Omental fat pad (tissue), 4 donors: ENCODE measurements at places on chromosomes 3 and 15. TPM values are rescaled to one million over a fixed set of nuclear protein-coding genes. Genes with fewer than 3 reads are reported as not detected.

LMOD3 gene
- not detected for total RNA-seq

PPM1L gene
- total RNA-seq = 13.5 TPM

GREM1 gene
- total RNA-seq = 77.3 TPM

GCSAM gene
- total RNA-seq = 0.47 TPM

GRCh38 chr15:95494971-95495541 lies 835.4 kb upstream of the NR2F2 start:
- no peak for DNase-seq

DNA sequence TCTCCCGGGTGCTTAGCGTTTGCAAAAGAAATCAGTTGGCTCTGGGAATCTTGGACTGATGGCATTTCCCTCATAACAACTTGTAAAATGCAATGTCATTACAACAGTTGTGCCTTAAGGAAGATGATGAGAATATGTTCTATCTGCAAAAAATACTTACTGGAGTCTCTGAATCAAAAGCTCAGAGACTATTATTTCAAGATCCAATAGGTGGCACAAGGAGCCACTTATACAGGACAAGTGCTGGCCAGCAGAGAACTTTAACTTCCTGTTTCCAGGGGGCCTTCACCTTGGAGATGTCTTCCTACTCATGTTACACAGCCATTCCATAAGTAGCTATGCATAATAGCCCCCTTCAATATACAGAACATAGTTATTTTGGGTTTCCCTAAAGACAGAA lies 8.9 kb upstream of the RPS27L start:
- DNase-seq = no peak

DNA sequence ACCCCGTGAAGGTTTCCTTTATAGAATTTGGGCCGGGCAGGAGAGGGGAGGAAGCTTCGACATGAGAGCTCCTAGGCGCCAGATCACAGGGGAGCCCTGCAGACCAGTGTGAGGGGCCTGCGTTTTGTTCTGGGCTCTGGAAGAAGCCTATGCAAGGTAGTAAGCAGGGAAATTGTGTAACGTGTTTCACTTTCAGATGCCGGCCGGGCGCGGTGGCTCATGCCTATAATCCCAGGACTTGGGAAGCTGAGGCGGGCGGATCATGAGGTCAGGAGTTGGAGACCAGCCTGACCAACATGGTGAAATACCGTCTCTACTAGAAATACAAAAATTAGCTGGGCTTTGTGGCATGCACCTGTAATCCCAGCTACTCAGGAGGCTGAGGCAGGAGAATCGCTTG lies 65.2 kb downstream of the GABRG3 start:
- no peak for DNase-seq

DNA sequence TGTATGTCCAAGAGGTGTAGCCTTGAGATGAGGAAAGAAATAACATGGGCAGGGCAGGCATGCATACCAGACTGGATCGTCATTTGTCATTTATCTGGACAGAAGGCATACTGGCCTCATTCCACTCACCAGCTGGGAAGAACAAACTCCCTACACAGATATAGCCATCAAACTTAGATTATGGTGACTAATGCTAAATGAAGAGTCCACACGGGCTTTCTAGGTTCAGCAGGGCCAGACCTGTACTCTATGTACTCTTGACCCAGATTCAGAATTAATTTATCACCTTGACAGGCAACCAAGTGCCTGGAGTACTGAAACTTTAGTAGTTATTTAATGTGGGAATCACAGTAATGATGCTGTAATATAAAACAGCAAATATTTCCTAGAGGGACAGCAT lies 164.3 kb upstream of the IL12A start:
- no peak for DNase-seq

DNA sequence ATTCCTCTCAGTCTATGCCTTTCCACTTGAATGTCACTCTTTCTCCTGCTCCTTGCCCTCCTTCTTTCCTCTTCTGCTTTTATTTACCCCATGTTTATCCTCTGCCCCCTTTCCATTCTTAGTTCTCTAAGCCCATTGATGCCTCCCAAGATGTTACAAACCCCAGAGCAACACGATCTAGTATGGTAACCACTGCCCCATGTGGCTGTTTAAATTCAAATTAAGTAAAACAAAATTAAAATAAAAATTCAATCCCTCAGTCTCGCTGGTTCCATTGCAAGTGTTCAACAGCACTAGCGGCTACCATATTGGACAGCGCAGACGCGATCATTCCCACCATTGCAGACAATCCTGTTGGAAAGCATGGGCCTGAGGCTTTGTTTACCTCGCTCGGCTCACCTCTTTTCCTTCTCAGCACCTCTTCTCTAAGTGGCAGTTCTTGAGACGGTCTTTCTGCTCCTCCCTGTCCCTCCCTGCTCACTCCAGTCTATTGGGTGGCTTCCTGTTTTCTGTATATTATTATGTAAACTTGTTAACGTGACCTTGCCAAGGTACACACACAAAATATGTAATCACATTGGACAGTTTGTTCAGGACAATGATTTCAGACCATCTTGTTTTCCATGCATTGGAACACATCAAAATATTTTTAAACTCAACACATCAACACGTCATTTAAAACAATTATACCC lies 21.8 kb upstream of the CA12 start:
- no peak for DNase-seq

DNA sequence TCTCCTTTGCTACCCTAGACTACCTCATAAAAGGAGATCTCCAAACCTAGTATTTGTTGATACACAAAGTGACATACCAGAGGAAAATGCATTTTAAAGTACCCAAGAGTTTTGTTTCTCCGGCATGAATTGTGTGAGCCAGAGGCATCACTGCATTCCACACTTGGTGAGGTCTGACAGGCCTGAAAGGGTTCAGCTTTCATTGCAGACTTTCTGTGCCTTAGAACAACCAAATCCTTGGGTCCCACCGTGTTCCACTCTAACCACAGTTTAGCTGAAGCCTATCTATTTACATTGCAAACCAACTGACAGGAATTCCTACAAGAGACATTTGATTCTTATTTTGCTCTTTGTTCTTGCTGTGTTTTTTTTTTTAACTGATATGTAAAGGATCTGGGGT lies 21.0 kb upstream of the EID1 start:
- DNase-seq = no peak

GRCh38 chr3:168865022-168865551 lies 769.4 kb upstream of the GOLIM4 start:
- DNase-seq = no peak

DNA sequence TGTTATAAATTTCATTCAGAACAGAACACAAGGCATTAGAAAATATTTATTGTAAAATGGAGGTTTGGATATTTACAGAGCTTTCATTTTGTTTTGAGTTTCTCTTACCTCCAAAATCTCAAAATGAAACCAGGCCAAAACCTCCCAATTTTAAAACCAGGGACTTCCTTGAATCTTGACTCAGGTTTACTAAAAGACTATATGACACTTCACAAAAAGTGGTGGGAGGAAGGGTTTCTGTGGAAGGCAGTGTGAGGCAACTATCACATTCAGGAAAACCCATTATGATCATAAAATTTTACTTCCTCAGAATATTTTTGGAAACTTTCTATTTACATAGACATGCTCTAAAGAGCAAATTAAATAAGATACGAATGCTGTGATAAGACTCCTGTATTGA lies 205.8 kb upstream of the EOMES start:
- DNase-seq = no peak
